ENCODE measurements at places on chromosomes 12 and 14. TPM values are rescaled to one million over a fixed set of nuclear protein-coding genes. Genes with fewer than 3 reads are reported as not detected.

Gene BAG5
- total RNA-seq = 20.1 TPM

Gene SNRPF
- 10.1 TPM for total RNA-seq

Gene ARG2
- total RNA-seq = 1.6 TPM

DNA sequence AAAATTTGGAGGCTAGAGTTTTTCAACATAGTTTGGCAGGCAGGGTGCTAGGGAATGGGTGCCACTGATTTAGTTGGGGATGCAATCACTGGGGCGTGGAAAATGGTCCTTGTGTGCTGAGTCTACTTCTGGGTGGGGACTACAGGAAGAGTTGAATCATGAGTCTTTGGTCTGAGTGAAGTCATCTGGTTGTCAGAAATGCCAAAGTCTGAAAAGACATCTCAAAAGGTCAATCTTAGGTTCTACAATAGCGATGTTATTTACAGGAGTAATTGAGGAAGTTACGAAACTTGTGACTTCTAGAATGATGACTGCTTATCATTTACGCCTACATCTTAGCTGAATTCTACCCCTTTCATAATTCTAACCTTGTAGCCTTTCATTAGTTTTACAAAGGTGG lies 209.1 kb downstream of the NUBPL start:
- DNase-seq = no peak

- no peak for DNase-seq
Measured at GRCh38 chr12:54016478-54016964, 7.7 kb downstream of the HOXC8 start.

DNA sequence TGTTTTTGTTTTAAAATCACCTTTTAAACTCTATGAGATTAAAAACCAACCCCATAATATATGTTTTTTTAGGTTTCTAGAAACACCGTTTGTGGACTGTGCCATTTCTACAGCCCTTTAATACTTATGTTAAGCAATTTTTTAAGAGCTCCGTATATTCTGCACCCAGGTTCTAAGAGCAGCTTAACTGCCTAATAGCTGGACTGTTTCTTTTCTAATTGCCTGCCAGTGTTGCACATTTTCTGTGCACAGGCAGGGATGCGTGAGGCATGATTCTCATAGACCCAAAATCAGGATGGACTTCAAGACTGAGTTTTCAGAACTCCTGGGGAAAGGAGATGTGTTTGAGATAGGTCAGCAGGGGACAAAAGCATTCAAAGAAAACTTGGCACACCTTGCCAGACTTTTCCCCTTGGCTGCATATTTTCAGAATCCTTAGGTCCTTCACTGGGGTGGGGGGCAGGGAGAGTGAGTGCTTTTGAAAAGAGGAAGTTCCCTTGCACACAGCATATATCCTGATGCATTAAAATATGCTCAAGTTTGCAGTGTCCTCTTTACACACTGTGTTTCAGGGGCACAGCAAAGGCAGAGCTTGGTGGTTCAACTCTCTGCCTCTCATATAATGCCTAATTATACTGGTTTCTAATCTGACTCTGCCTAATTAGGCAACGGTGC lies 27.9 kb downstream of the TMEM30B start:
- DNase-seq = no peak
